Activated CD8-positive, alpha-beta T cell treated with anti-CD3 and anti-CD28 coated beads for 36 hours (primary cell): ENCODE measurements at places on chromosomes 6 and 20. TPM values are rescaled to one million over a fixed set of nuclear protein-coding genes. Genes with fewer than 3 reads are reported as not detected.
A peak's percentile ranks its signal among the peaks of the same experiment; 100 is the strongest.

GRCh38 chr20:46875059-46875458 lies 19.6 kb upstream of the EYA2 start:
- no peak overlapping the region for H3K4me3 ChIP-seq
- H3K27me3 ChIP-seq, result peaks cover 13% of the 10 kb centered on the region
- H3K36me3 ChIP-seq, result no peaks in the 10 kb centered on the region
- H3K4me1 ChIP-seq, result no peaks in the 10 kb centered on the region

DNA sequence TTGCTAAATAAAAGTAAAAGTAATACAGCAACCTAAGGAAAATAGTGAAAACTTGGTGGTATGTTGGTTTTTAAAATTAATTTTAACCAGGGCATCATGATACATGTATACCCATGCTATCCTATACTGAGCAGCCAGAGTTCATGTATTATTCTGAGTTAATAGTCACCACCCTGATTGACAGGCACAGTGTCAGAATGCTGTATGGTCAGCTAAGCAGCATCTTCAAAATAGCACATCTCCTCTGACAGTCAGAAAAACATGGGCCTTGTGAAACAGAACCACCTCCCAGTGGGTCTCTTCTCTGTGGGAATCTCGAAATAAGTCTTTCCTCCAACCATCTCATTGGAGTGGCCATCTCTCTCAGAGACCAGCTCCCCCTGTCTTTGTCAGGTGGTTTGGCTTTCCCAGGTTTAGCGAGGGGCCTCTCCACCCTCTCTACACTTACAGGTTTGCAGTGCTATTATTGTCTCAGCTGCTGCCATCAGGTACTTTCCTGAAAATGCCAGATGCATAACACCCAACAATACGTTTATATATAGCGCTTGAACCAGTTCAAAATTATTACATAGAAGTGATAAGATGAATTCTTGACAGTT lies 47.1 kb upstream of the RNF8 start:
- H3K27ac ChIP-seq, result no peak overlapping the region
- no peaks in the 10 kb centered on the region for H3K27me3 ChIP-seq
- no peak overlapping the region for H3K4me3 ChIP-seq

SMLR1 gene
- total RNA-seq, result not detected

LY6G6D gene
- not detected for total RNA-seq

PHF1 gene
- 32.6 TPM for total RNA-seq

GRCh38 chr6:111603040-111603439 lies 2.6 kb downstream of the TRAF3IP2 start:
- no peak overlapping the region for H3K27ac ChIP-seq
- peaks cover 39% of the 10 kb centered on the region for H3K4me1 ChIP-seq
- no peak overlapping the region for H3K4me3 ChIP-seq
- H3K27me3 ChIP-seq, result no peaks in the 10 kb centered on the region

DNA sequence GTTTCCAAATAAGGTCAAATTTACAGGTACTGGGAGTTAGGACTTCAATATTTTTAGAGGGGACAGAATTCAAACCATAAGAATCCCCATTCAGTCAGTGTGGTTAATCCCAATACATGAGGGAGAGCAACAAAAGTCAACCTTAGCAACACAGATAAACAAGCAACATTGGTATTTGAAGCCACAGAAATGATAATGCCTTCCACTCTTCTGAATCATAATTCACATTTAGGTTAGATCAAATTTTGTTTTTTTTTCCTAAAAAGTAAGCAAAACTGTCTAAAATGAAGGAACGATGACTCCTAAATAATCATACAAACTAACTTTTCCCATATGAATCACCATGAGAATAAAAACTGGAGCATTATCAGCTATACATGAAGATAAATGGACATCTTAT lies 246.0 kb upstream of the TENT5A start:
- no peak for DNase-seq
- H3K27ac ChIP-seq, result no peak overlapping the region
- H3K4me1 ChIP-seq, result no peaks in the 10 kb centered on the region
- no peaks in the 10 kb centered on the region for H3K27me3 ChIP-seq
- no peaks in the 10 kb centered on the region for H3K36me3 ChIP-seq

- no peak overlapping the region for H3K27ac ChIP-seq
- H3K27me3 ChIP-seq, result no peaks in the 10 kb centered on the region
- DNase-seq, result peak; percentile 6
- H3K4me1 ChIP-seq, result peaks cover 5% of the 10 kb centered on the region
- H3K36me3 ChIP-seq, result no peaks in the 10 kb centered on the region
These were observed 344.4 kb downstream of the THBS2 start for GRCh38 chr6:168909288-168909687.

GRCh38 chr6:111829998-111830397 lies 43.3 kb downstream of the FYN start:
- peaks cover 97% of the 10 kb centered on the region for H3K4me1 ChIP-seq
- H3K4me3 ChIP-seq, result no peak overlapping the region
- H3K27me3 ChIP-seq, result no peaks in the 10 kb centered on the region
- peak overlapping the region; percentile 38 for H3K27ac ChIP-seq

DNA sequence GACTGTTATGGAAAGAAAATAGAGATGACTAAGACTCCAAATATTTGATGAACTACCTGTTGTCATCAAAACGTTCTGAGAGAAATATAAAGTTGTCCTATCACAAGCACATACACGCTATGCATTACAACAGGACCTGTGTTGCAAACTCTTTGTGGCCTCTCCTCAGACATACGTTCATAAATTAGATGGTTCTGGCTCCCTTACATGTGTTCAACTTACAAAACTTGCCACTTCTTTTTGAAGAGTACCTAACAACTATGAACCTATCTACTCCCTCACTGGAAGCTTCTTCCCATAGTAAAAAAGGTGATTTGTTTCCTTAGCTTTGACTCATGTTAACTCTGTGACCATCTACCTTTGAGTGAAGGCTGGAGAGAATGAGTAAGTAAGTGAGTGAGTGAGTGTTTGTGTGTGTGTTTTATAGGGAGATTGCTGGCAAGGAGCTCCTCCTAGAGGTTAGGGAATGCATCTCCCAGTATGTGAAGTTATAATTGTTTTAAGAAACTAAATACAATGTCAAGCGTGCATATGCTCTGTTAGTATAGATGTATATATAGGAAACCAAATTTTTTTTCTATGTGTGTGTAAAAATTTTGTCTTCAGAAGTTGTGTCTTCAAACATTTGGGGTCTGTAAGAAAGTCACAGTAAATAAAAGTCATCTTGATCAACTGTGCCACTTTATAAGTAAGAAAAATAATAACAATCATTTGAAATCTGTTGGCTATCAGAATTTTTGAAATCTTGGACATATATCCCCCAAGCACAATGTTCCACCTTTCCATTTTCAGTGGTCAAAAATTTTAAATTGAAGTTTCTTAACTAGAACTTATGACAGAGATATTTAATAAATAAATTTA lies 1211.1 kb upstream of the GJE1 start:
- no peaks in the 10 kb centered on the region for H3K27me3 ChIP-seq
- H3K27ac ChIP-seq, result no peak overlapping the region
- DNase-seq, result no peak
- no peak overlapping the region for H3K4me3 ChIP-seq

- peaks cover 51% of the 10 kb centered on the region for H3K4me1 ChIP-seq
- peak overlapping the region; percentile 62 for H3K27ac ChIP-seq
- DNase-seq, result no peak
- no peaks in the 10 kb centered on the region for H3K27me3 ChIP-seq
- H3K36me3 ChIP-seq, result peaks cover 54% of the 10 kb centered on the region
These were observed 70.1 kb upstream of the EMILIN3 start for GRCh38 chr20:41436679-41437078.

GRCh38 chr6:139017227-139017626 lies 11.3 kb upstream of the ABRACL start:
- H3K4me3 ChIP-seq, result no peak overlapping the region
- H3K36me3 ChIP-seq, result no peaks in the 10 kb centered on the region
- DNase-seq, result no peak
- H3K27ac ChIP-seq, result no peak overlapping the region

MEP1A gene
- total RNA-seq, result not detected

NRN1 gene
- total RNA-seq, result 5.9 TPM

DNA sequence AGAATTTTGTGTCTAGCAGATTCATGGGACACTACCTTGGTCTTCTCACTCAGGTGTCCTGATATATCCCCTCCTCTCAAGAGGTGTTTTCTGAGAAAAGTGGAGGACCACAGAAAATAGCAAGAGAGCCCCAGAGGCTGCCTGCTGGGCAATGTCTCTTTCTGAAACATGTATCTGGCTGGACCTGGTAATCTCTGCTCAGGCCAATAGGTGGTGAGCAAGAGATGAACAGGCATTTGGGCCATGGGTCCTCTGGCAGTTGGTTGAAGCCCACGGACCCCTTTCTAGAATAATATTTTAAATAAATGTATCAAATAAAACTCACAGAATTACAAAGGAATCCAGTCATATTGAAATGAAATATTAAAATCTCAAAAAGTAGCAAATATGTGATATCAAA lies 8.8 kb upstream of the THBD start:
- peaks cover 5% of the 10 kb centered on the region for H3K27me3 ChIP-seq
- DNase-seq, result no peak
- no peak overlapping the region for H3K4me3 ChIP-seq
- no peaks in the 10 kb centered on the region for H3K4me1 ChIP-seq
- no peak overlapping the region for H3K27ac ChIP-seq

DNA sequence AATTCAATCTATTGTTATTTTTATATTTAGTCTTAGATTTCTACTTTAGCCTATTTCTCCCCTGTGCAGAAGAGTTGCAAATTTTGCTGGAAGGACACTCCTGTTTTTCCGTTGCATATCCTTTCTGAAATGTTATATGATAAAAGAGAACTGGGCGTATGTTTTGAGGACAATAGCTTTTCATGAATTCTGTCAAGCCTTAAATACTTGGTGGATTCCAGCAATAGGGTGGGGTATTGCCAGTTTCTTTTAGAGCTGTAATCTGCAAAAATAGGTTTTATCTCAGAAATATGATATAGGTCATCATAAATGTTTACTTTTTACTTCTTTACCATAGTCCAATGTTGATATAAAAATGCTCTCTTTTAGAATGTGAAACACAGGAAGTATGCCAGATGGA lies 42.0 kb downstream of the VTA1 start:
- peaks cover 14% of the 10 kb centered on the region for H3K36me3 ChIP-seq
- no peak overlapping the region for H3K4me3 ChIP-seq
- peaks cover 13% of the 10 kb centered on the region for H3K4me1 ChIP-seq
- DNase-seq, result no peak

XKR7 gene
- not detected for total RNA-seq

ADGB gene
- total RNA-seq, result not detected

DNA sequence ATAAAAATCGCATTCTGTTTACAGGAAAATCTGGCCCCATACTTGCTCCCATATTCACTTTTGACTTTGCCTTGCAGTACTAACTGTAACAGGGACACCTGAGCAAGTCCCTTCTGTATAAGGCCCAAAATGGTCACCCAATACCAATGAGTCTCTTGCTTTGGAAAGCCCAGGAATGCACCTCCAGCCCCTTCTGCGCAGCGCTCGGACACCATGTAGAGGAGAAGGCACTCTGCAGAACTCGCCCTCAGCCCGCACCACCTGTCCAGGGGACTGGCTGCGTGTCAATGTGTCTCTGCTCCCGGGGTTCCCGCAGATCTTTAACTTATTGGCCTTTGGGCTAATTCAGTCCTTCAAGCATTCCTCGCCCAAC lies 746 bp upstream of the PRND start:
- H3K27ac ChIP-seq, result no peak overlapping the region
- H3K36me3 ChIP-seq, result no peaks in the 10 kb centered on the region
- DNase-seq, result no peak
- no peak overlapping the region for H3K4me3 ChIP-seq

DNA sequence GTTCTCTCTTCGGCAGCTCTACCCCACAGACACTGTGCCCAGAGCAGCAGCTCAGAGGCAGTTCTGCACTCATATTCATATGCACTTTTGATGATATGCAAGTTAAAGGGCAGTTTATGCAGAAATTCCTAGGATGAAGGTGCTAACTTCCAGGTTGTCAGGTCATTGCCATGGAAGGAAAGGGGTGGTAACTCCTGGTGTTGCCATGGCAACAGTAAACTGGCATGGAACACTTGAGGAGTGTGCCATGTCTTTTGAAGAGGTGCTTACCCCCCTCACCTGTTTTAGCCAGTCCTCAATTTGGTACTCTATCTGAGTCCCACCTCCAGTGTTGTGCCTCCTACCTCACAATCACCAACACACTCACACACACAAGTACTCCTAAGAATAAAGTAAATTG lies 539.4 kb upstream of the BTBD3 start:
- no peak overlapping the region for H3K27ac ChIP-seq
- H3K4me3 ChIP-seq, result no peak overlapping the region
- no peaks in the 10 kb centered on the region for H3K27me3 ChIP-seq
- DNase-seq, result no peak

DNA sequence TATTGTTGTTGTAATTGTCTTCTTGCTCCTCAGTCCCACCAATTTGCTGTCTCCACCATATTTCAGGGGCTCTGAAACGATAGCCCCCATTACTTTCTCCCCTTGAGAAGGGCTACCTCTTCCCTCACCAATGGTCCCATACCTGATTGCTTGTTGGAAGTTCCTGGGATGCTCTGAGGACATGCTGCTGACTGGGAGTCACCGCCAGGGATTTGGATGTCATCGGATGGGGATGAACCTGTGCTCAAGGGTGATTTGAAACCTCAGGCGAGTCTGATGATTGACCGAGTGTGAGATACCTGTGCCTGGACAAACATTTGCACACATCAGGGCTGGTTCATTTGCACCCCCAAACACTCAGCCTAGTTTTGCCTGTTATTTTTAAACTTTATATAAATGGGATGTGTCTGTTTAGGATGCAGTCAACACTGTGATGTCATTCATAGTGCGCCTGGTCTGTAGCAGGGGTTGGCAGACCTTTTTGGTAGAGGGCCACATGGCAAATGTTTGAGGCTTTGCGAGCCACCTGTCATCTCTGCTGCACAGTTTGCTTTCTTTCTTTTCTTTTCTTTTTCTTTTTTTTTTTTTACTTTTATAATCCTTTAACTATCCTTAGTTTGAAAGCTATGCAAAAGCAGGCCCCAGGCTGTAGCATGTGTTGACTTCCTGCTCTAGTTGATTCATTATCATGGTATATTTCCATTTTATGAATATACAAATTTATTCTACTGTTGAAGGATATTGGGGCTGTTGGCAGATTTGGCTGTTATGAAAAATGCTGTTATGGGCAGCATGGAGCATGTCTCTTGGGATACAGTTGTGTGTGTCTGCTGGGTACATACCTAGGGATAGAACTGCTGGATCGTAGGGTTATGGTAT lies 118.5 kb upstream of the PHACTR3 start:
- no peak overlapping the region for H3K27ac ChIP-seq
- no peak overlapping the region for H3K4me3 ChIP-seq
- H3K36me3 ChIP-seq, result no peaks in the 10 kb centered on the region
- DNase-seq, result no peak
- H3K4me1 ChIP-seq, result peaks cover 1% of the 10 kb centered on the region

DNA sequence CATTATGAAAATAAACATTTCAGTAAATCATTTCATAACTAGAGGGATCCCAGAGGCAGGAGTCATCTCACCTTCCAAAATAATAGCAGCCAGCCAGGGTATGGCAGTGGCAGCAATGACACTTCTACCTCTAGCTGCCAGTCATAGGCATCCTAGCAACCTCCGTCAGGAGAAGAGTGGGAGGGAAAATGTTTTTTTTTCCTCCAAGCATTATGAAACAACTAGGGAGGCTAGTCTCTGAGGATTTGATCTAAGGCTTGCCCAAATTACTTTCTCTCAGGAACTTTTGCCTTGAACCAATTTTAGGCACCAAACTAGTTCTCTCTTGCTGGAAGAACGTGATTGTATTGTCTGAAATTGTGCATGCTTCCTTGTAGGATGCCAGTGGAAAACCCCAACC lies 208.7 kb upstream of the PREP start:
- H3K27ac ChIP-seq, result no peak overlapping the region
- no peak overlapping the region for H3K4me3 ChIP-seq
- no peak for DNase-seq
- H3K36me3 ChIP-seq, result no peaks in the 10 kb centered on the region

IMPG1 gene
- total RNA-seq, result not detected
